ENCODE measurements at places on chromosomes 4 and X.

GRCh38 chr4:20532116-20532790, 168.0 kb upstream of the PACRGL start:
- no peak for DNase-seq

DNA sequence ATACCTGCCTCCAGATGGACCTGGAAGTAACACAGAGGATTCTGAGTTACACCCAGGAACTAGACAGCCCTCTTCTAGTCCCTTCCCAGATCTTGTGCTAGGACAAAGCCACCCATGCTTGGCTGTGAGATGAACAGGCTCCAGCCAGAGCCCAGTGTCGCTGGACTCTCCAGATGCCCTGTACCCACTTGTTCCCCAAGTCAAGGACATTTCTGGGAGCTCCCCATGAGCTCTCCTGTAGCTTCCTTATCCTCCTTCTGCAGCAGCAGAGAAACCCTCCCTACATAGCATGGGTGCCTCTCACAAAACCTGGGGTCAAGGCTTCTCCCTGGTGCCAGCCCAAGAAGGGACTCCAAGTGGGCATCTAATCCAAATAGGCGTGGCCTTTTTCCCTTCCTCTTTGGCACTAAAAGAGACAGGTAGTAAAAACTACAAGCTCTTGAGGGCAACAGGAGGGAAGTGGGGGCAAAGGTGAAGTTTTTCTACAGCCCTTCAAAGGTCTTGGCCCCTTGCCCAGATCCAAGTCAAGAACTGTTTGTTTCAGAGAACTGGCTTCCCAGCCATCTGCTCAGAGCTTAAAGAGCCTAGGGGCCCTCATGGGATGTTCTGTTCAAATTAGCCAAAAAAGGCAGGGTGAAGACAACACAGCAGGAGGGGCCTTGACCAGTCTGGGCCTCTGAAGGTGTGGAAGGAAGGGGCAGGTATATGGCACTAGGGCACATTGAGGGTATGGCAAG, 8.5 kb upstream of the ERCC6L start:
- DNase-seq: no peak

GRCh38 chrX:150446151-150446550, 83.0 kb downstream of the MAMLD1 start:
- no peak for DNase-seq

DNA sequence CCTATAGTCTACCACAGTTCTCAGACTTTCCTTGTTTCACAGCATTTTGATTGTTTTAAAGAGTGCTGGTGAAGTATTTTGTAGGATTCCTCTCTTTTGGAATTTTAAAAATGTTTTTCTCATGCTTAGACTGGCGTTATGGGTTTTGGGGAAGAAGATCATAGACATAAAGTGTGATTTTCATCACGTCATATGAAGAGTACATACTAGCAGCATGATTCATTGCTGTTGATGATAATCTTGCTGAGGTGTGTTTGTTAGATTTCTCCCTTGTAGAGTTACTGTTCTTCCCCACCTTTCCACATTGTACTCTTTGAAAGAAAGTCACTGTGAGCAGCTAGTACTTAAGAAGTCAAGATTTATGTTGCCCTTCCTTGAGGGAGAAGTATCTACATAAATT, 396.1 kb upstream of the GNPDA2 start:
- DNase-seq: no peak

DNA sequence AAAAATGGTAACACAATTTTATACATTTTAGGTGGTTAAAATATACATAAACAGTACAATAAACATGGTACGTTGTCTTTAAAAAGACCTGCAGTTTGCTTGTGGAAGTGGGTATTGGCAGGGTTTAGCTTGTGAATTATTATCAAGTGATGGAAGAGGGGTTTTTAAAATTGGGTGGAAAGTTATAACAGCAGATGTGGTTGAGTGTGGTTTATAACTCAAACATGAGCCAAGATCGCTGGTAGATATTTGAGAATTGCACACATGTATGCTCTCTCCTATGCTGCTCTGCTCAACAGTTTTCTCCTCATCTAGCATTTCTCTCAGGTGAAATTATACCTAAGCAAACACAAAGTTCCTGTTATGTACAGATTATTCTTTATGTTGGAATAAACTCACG, 14.0 kb downstream of the EPGN start:
- DNase-seq: no peak

GRCh38 chr4:153919667-153920066, 130.8 kb upstream of the SFRP2 start:
- no peak for DNase-seq
